ENCODE measurements at places on chromosomes 3 and 15.
A peak's percentile ranks its signal among the peaks of the same experiment; 100 is the strongest.

GRCh38 chr3:27880969-27881892, 159.1 kb upstream of the EOMES start:
- no peak for DNase-seq

DNA sequence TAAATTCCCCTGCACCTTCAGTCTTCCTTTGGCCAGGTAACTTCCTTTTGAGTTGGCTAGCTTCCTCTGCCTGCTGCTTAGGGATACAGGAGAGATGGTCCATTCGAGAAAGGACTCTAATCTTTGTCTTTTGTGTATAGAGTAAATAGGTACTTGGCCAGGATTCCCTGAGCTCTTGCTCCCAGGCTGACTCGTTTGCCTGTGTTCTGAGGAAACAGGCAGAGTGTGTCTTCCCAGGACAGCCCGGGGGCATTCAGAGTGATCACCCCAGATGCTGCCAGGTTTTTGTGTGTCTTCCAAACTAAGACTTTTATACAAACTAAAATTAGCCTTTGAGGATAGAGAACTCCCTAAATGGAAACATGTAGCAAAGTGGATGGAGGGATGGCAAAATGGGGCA, 39.5 kb downstream of the TMEM108 start:
- no peak for DNase-seq

- no peak for DNase-seq
These were observed 213.1 kb downstream of the FOXP1 start for GRCh38 chr3:71370467-71370866.

DNA sequence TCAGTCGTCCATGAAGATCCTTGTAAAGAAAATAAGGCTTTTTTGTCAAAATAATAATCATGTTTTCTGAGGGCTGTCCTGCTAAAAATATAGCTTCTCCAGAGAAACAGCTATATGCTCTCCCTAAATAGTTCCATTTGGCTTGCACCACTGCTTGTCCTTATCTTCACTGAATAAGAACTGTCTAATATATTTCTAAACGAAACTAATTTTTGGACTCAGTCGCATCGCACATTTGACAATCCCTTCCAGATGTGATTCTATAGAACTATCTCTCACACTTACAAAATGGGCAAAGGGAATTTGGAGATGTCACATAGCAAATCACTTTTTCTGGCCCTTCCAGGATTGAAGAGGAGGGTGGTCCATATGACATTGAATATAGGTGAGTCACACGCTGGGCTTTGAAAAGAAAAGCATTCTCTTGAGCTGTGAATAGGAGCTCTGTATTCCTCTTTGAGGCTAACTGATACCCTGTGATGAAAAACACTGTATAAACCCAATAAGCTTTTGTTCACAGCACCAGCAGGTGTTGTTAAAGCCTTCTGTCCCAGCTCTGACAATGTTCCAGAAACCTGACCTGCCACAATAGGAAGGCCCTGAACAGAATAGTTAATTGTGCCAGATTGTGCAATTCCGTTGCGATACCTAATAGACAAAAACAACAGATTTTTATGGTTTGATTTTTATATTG, 1144.2 kb downstream of the ROBO2 start:
- no peak for DNase-seq

DNA sequence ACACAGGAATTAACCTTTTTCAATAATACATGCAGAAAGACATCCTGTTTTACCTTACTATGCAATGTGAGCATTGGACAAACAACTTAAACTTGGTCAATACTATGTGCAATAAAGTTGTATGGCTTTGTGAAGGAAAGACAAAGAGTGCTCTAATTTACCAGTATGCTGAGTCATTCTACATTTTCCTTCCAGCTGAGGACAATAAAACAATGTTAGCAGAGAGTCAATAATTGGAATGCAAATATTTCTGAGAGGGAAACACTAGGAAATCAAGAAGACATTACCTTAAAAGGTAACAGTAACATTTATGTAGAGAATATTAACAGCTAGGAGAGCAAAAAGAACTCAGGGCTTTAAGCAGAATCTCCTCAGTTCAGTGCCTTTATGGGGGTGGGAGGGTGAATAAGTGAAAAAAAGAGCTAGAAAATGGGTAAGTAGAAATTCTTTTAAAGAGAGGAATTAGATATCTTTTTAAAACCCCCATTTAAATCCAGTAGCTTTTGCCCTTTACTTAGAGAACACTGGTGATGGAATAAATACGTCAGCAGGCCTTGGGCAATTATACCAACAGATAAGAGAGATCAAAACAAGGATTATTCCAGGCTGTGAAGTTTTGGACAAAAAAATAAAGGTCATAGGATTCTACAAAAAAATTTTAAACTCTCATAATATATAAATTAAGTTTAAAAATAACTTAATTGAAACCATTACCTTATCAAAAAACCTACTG, 11.6 kb upstream of the HGD start:
- DNase-seq: no peak

GRCh38 chr15:96366526-96366877, 36.0 kb downstream of the NR2F2 start:
- DNase-seq: no peak

GRCh38 chr15:43881944-43882343, 55.1 kb downstream of the WDR76 start:
- no peak for DNase-seq

DNA sequence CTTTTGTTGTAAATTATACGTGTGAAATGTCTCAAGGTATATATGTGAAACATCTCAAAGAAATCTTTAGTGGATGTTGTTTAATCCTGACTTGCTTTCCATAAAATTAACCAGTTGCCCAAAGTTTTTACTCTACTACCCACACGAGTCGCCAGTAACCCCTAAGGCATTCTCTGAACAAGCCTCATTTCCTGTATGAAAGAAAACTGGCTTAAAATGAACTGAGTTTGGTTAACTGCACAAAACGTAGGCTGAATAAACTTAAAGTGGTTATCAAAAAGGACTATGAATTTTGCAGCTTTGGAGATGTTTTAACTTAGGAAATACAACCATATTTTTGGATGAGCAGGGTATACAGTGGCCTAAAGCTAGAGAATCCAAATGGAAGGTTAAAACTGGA, 2.7 kb upstream of the APPL1 start:
- DNase-seq: no peak

DNA sequence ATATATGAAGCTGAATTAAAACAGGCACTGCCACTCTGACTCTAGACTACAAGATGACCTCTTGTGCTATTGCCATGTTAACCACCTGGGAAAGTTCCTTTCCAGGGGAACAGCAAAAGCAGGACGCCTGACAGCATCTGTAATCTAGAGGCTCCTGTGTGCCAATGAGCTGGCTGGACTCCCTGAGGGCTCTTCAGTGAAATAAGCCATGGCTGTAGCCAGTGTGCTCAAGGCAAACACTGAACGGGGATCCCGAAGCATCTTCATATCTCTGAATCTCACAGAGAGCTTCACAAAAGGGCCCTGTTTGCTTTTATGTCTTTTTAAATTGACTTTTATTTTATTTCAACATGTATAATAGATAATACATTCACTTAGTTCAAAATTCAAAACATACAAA, 57.2 kb downstream of the BFSP2 start:
- DNase-seq: no peak

DNA sequence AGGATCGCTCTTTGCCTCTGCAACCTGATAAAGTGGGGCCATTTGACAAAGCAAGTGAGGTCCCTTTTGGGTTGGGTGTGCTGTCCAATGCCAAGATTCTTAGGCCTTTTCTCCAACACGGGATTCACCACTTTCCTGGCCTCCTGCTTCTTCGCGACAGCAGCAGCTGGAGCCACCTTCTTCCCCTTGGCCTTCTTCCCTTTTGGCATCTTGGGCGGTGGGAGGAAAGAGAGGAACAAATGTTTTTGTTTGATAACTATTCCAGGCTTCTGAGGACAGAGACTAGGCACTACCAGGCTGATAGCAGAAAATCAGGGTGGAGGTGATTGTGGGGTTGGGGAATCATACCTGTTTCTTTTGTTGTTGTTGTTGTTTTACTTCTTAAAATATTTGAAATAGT, 30.0 kb upstream of the FAM81A start:
- DNase-seq: no peak

GRCh38 chr3:67076607-67077006, 78.5 kb downstream of the KBTBD8 start:
- no peak for DNase-seq

DNA sequence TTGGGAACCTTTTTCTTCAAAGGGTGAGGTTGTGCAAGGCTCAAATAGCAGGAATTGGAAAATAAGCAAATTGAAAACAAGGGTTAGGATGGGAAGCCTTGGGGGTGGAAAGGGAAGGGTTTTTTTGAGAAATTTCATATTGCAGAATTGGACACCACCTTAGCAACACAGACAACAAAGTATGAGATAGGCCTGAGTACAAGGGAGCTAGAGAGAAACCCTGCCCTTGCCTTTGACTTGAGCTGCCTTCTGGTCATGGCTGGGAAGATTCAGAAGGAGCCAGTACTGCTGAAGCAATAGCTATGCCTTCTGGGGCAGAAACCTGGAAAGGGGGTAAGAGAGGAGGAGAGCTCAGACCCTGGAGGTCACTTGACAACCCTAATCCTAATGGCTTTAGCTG, 445.6 kb downstream of the ERC2 start:
- DNase-seq: no peak

GRCh38 chr15:57943171-57943570, 122.3 kb downstream of the ALDH1A2 start:
- no peak for DNase-seq

DNA sequence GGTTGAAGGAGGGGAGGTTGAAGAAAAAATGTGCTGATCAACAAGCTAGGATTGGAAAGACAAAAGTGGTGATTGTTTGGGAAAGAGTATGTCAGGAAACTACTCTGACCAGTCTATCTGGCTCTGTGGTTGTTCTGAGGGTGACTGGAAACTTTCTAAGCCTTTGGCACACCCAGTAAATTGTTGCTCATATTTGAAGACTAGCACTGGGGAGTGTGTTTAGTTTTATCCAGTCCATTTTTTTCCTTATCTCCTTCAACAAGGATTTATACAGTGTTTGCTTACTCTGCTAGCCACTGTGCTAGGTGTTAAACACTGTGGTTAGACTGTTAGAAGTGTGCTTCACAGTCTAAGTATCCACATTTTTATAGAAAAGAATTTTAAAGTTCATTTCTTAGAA, 28.8 kb downstream of the PPM1L start:
- DNase-seq: no peak

DNA sequence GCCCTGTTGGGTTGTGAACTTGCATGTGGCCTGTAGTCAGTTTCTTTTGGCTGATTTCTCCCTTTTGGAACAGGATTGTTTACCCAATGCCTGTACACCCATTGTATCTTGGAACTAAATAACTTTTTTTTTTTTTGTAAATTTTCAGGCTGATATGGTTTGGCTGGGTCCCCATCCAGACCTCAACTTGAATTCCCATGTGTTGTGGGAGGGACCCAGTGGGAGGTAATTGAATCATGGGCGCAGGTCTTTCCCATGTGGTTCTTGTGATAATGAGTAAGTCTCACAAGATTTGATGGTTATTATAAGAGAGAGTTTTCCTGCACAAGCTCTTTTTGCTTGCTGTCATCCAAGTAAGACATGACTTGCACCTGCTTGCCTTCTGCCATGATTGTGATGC, 253.8 kb upstream of the GBE1 start:
- DNase-seq: no peak

GRCh38 chr3:12513694-12514446, 29.6 kb downstream of the TSEN2 start:
- DNase-seq: no peak

GRCh38 chr3:99972380-99973104, 141.8 kb downstream of the FILIP1L start:
- no peak for DNase-seq

DNA sequence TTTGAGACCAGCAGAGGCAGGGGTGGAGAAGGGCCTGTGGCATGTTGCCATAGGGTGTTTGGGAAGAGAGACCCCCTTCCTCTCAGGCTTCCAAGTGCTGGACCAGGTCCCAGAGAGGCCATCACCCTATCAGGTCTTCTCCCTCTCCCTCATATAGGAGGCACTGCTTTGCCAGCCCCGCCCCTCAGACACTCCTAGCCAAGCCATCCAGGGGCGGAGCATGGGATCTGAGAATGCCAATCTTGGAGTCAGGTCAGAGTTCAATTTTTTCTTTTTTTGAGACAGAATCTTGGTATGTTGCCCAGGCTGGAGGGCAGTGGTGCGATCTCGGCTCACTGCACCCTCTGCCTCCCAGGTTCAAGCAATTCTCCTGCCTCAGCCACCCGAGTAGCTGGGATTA, 32.7 kb downstream of the CRABP1 start:
- DNase-seq: peak; percentile 82

- no peak for DNase-seq
These were observed 16.8 kb downstream of the ARMC8 start for GRCh38 chr3:138203938-138204337.

DNA sequence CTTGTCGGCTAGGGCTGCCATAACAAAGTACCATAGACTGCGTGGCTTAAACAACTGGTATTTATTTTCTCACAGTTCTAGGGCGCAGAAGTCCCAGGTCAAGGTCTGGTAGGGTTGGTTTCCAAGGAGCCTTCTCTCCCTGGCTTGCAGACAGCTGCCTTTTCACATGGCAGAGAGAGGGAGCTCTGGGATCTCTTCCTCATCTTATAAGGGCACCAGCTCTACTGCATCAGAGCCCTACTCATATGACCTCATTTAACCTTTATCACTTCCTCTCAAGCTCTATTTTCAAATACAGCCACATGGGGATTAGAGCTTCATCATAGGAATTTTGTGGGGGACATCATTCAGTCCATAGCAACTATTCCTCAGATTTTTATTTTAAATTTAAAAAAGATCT, 17.6 kb upstream of the PAQR9 start:
- no peak for DNase-seq

GRCh38 chr15:35626571-35627318, 80.8 kb upstream of the DPH6 start:
- DNase-seq: no peak

- no peak for DNase-seq
These were observed 1.7 kb downstream of the LRRC3B start for GRCh38 chr3:26624209-26624765.

DNA sequence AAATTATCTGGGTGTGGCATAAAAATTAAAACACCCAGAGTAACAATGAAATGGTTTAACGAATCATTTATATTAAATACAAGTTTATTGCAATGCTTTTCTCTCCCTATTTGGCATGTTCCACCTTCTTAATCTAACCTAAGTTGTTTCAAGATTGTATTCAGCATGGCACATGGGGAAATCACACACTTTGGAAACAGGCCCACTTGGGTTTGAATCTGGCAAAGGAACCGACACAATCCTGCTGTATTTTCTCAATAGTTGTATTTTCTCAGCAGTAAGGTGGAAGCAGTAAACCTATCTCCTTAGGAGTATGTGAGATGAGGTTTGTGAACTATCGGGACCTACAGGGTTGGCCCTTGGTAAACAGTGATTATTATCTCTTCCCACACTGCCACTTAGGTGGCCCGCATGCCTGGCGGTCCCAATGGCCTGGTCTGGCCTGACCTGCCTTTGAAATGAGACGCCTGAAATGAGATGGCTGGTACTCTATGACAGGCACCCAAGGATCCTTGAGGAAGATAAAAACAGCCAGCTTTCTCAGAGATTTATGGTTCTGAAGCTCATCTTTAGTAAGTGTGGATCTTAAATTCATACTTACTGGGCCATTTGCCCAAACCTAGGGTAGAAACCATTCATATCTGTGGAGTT, 45.3 kb upstream of the VILL start:
- DNase-seq: no peak
